ENCODE measurements at places on chromosomes 2 and 18. TPM values are rescaled to one million over a fixed set of nuclear protein-coding genes. Genes with fewer than 3 reads are reported as not detected.

- no peak for DNase-seq
These were observed 87.2 kb upstream of the ZFP36L2 start for GRCh38 chr2:43313642-43314017.

CMPK2 gene
- 4.4 TPM for total RNA-seq

ZFAND2B gene
- 15.5 TPM for total RNA-seq

SH3BP4 gene
- total RNA-seq = 27.2 TPM

DNA sequence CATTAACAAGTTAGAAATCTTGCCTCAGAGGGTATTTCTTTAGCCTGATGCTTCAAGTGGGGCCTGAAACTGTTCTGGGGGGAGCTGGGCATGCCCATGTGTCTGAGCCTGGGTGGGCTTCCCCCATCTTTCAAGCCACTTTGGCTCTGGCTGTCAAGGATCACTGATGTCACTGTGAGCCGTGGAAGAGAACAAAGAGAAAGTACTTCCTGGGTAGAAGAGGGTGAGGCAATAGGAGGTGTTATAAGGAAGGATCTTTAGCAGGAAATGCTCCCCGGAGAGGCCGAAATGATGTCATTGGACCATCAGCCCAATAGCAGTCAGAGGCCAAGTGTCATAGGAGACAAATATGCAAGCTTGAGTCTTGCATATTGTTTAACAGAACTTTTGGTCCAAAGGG is 228.4 kb upstream of the MEX3C start:
- no peak for DNase-seq

- no peak for DNase-seq
These were observed 187.3 kb upstream of the TNP1 start for GRCh38 chr2:217047209-217047608.

DNA sequence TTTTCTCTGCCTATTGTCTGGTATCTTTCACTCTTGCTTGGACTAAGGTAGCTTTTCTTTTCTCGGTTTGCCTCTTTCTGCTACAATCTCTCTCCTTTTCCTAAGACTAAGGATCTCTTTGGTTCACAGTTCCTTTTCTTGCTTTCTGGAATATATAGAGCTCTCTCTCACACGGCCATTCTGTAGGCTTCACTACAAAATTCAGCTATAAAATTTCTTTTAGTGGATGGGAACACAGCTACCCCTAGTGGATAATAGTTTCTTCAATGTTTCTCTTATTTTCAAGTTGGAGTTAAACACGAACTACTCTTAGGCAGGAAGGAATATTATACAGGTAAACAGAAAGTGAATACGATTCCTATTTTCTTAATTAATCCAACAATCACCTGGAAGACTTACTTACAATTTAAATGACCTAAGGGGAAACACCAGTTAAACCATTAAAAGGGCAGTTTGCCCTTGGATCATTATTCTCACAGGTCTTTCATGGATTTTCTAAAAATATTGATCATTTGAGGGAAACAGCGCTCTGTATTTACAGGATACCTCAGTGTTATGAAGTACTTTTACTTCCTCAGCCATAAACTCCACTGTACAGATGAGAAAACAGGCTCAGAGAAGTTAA is 140.5 kb downstream of the LRP2 start:
- no peak for DNase-seq

DNA sequence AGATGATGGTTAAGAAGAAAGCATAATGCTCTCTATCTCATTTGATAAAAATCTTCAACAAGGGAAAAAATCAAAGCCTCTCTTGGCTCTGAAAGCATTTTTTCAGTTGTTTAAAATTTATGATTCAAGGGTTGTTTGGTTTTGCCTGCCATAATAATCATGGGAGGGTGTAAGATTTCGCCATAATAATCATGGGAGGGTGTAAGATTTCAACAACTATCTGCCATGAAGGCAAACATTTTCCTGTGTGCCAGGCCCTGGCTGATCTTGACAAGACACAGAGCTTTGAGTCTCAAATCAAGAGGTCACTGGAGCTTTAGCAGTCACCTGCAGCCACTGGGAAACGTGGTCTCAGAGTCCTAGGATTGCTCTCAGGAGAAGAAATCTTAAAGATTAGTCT is 175.1 kb upstream of the PIEZO2 start:
- no peak for DNase-seq

Measured in right atrium auricular region (tissue), 2 donors.